ENCODE measurements at places on chromosomes 2 and 18.

DNA sequence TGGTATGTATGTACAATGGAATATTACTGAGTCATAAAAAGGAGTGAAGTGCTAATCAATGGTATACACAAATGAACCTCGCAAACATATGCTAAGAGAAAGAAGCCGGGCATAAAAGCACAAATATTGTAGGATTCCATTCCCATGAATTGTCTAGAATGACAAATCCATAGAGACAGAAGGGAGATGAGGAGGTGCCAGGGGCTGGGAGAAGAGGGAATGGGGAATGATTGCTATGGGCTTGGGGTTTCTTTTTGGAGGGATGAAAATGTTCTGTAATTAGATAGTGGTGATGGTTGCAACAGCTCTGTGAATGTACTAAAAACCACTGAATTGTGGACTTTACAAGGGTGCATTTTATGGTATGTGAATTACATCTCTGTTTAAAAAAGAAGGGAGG, 73.5 kb downstream of the GLI2 start:
- no peak for DNase-seq

- no peak for DNase-seq
Measured at GRCh38 chr2:121149384-121149783, 135.6 kb downstream of the TFCP2L1 start.

GRCh38 chr2:174594456-174594855, 3.1 kb downstream of the WIPF1 start:
- no peak for DNase-seq

DNA sequence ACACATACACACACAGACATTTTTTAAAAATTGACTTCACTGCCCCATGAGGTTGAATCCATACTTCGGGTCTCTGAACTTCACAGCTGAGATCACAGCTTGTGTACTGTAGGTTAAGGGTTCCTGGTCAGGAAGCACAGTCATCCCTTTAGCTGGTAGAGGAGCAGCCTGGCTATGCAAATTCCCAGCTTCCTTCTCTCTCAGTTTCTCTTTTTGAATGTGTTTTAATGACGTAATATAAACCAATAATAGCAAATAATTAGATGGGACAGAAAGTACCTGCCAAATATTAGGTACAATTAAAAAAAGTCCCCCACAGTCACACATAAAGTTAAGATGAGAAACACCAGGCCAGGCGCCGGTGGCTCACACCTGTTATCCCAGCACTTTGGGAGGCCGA, 178.7 kb downstream of the ZNF385B start:
- no peak for DNase-seq

- no peak for DNase-seq
Measured at GRCh38 chr2:119422360-119423107, 9.1 kb upstream of the TMEM37 start.

GRCh38 chr2:226338825-226339224, 460.8 kb downstream of the IRS1 start:
- DNase-seq = no peak

GRCh38 chr2:158507679-158508078, 50.9 kb downstream of the PKP4 start:
- no peak for DNase-seq
